NCI-H526 treated with DMSO at 0.1 percent for 48 hours (cell line): ENCODE measurements at places on chromosomes 5 and 9.

DNA sequence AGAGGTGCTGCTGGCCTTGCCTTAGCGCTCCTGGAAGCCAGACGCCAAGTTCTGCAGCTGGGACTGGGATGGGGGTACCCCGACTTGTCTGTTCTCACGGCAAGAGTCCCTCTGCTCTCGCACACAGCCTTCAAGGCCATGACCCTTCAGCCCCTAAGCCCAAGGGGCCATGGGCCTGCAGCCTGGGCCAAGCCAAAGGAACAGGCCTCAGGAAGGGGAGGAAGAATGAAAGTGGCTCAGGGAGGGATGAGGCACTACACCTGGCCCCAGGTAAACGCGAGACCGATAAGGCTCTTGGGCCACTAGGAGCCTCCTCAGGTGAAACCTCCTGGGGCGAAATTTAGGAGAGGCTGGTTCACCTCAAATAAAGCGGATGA, 3.9 kb downstream of the EBF1 start:
- no peak for DNase-seq

GRCh38 chr9:16133556-16134227, 580.8 kb downstream of the CCDC171 start:
- DNase-seq = peak; percentile 88

- DNase-seq = no peak
Measured at GRCh38 chr9:5554254-5554653, 43.9 kb downstream of the PDCD1LG2 start.

DNA sequence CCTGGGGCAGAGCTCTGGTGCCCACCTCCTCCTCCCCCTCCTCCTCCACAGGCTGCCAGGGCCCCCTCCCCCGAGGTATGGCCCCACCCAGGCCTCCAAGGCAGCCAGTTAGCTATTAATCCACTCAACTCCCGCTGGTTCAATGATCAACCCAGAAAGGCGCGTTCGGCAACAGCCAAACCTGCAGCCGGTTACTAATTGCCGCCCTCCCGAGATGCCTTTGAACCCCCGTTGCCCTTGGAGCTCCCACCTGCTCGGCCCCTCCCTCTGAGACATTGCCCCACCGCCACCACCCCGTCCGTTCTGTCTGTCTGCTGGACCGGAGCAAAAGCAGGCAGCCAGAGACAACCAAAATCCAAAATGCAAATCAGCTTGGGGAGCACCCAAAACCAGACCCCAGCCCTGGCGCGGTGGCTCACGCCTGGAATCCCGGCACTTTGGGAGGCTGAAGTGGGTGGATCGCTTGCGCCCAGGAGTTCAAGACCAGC, 25.8 kb downstream of the NOTCH1 start:
- DNase-seq = peak; percentile 61

DNA sequence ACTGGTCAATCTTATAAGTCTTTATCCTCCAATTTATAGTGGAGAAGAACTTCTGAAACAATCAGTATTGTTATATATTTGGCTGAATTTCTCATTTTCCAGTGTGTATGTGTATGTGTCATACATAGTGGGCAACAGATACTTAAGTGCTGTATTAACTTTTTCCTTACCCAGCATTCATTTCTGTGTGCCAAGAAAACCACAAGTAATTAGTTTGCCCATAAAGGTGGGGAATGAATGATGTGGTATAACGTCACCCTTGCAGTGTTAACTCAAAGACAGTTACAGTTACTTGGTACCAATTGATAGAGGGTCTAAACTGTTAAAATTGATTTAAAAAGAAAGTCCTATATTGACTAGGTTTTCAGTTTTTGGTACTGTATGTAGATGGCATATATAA, 2.0 kb downstream of the OGN start:
- no peak for DNase-seq

- no peak for DNase-seq
Measured at GRCh38 chr9:134165357-134166315, 1.3 kb upstream of the RNU6ATAC start.
